Right atrium auricular region (tissue), 2 donors: ENCODE measurements at places on chromosomes 7 and 10. TPM values are rescaled to one million over a fixed set of nuclear protein-coding genes. Genes with fewer than 3 reads are reported as not detected.

MACROH2A2 gene
- total RNA-seq: 19.6 TPM

C10orf53 gene
- not detected for total RNA-seq

TLL2 gene
- total RNA-seq: 0.24 TPM

SKAP2 gene
- 11.2 TPM for total RNA-seq

MOGAT3 gene
- not detected for total RNA-seq

SHTN1 gene
- 3.2 TPM for total RNA-seq

UFSP1 gene
- 3.0 TPM for total RNA-seq

DNA sequence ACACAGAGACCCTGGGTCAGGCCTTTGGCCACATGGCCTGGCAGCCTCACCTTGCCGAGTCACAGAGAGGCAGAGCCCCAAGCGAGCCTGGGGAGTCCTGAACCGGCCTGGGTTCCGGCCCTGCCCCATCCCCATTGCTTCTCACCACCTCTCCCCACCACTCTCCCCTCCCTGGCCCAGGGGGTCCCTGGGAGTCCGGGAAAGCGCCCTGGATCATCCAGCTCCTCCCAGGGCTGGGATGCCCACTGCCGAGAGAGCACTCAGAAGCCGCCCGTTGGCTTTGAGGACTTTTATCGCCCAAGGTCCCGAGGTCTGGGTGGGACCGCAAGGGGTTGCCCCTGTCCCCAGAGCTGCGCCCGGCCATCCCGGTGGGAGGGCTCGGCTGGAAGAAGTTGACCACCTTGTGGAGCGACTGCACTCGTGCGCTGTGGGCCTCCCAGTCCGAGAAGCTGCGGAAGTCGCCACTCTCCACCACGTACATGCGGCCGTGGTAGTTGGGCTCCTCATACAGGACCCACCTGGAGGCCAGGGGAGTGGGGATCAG lies 8.1 kb downstream of the CRYGN start:
- DNase-seq: no peak

DNA sequence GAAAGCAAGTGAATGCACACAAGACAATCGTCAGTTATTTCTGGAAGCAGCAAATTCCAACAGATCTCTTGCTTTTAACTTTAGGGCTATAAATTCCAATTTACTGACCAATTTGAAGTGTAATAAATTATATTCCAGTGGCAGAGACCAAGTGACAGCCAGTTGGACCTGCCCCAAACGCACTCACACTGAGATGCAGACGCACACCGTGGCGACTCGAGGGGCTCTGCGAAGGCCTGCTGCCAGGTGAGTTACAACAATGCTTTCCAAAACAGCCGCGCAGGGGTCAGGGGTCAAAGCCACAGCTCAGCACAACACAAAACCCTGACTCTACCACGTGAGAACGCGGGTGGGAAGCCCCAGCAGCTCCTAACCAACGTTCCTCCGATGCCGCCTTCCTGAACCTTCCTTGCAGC lies 97.4 kb downstream of the ZRANB1 start:
- no peak for DNase-seq

- no peak for DNase-seq
Measured at GRCh38 chr10:102712843-102713538, 1.2 kb downstream of the ARL3 start.

DNA sequence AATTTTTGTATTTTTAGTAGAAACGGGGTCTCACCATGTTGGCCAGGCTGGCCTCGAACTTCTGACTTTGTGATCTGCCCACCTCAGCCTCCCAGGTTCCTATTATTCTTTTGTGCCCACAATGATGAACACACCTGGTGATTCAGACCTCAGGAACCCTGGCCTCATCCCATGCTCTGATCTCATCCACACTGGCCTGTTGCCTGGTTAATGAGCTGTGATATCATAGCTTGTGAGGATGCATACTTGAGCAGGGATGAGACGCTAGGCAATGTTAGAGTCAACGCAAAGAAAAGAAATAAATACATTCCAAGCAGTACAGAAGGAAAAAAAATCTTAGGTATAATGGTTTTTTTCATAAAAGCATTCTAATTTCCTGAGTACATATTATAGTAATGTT lies 82.4 kb upstream of the RNF32 start:
- DNase-seq: peak; percentile 18

DNA sequence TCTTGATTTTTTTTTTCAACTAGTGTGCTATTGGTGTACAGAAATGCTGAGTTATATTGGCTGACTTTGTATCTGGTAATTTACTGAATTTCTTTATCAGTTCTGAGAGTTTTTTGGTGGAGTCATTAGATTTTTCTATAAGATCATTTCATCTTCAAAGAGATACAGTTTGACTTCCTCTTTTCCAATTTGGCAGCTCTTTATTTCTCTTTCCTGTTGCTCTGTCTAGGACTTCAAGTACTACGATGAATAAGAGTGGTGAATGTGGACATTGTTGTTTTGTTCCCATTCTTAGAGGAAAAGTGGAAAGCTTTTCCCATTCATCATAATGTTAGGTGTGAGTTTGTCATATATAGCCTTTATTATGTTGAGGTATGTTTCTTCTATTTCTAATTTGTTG lies 50.2 kb downstream of the LOXL4 start:
- no peak for DNase-seq

- no peak for DNase-seq
Measured at GRCh38 chr10:128221117-128221516, 94.9 kb upstream of the MKI67 start.

DNA sequence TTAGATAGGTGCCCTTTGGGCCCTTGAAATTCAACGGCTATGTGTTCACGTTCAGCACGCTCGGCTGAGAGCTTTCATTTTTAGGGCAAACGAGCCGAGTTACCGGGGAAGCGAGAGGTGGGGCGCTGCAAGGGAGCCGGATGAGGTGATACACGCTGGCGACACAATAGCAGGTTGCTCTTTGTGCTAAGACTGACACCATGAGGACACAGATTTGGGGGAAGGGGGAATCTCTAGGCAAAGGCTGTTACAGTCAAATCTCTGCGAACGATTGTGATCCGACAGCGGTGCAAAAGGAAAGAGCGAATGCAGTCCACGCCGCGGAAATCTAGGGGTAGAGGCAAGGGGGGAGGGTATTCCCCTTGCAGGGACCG lies 667 bp downstream of the KLLN start:
- no peak for DNase-seq

GRCh38 chr7:138245682-138246081 lies 169.4 kb downstream of the AKR1D1 start:
- no peak for DNase-seq

DNA sequence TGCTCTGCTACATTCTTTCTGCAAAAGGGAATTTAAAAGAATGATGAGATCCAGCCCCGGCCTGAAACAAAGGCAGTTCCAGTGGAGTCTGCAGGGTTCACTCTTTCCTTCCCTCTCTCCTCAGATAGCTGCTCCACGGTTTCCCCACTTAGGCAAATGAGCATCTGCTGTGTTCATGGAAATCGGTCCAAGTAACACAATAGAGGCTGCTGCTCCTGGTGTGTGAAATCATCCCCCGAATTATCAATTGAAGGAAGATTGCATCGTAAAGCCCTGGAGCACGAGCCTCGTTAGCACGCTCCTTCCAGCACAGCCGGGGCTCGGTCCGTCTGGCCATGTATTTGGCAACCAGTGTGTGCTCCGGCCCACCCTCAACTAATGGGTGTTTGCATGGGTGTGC lies 108.3 kb upstream of the DPP6 start:
- DNase-seq: no peak

- DNase-seq: no peak
Measured at GRCh38 chr7:69678494-69679187, 80.4 kb downstream of the AUTS2 start.
